ENCODE measurements at places on chromosomes 5 and 9. TPM values are rescaled to one million over a fixed set of nuclear protein-coding genes. Genes with fewer than 3 reads are reported as not detected.

Gene NR6A1
- total RNA-seq = 0.81 TPM

Gene SLC45A2
- not detected for total RNA-seq

Gene TXNDC8
- not detected for total RNA-seq

Gene SLC24A2
- not detected for total RNA-seq

Gene NUP188
- 33.2 TPM for total RNA-seq

Gene SMIM33
- not detected for total RNA-seq

Gene TCERG1
- 20.4 TPM for total RNA-seq

Gene SLC6A19
- not detected for total RNA-seq

Gene PLAC8L1
- total RNA-seq = not detected

Gene ASS1
- total RNA-seq = 321 TPM

Gene SMIM32
- not detected for total RNA-seq

Gene UBE2D2
- total RNA-seq = 76.8 TPM

Gene DAB2
- 94.4 TPM for total RNA-seq

Gene ZSWIM6
- total RNA-seq = 5.7 TPM

Gene GAS1
- 170 TPM for total RNA-seq

Gene ZNF454
- total RNA-seq = 1.9 TPM

Gene SLC34A3
- total RNA-seq = not detected

Gene DBH
- total RNA-seq = not detected

Gene PCDHA13
- total RNA-seq = not detected

Gene GAPT
- total RNA-seq = not detected

Gene TAF9
- 55.9 TPM for total RNA-seq

Gene TAL2
- not detected for total RNA-seq

Gene ATOX1
- total RNA-seq = 108 TPM

Gene NTNG2
- total RNA-seq = 4.7 TPM

Gene IFNB1
- not detected for total RNA-seq

Gene FSD1L
- total RNA-seq = 0.81 TPM

Gene MCIDAS
- not detected for total RNA-seq

Gene MLLT3
- 14.6 TPM for total RNA-seq
